ENCODE measurements at places on chromosomes 5 and 9. TPM values are rescaled to one million over a fixed set of nuclear protein-coding genes. Genes with fewer than 3 reads are reported as not detected.

Gene ELAVL2
- total RNA-seq = not detected

Gene CYLC2
- not detected for total RNA-seq

Gene SPEF2
- total RNA-seq = 17.8 TPM

Gene GGTA1
- not detected for total RNA-seq

Gene AFF4
- total RNA-seq = 40.3 TPM

Gene MTX3
- 17.2 TPM for total RNA-seq

Gene HDHD3
- 20.0 TPM for total RNA-seq

Gene TLR4
- total RNA-seq = 1.4 TPM

Gene BARHL1
- total RNA-seq = not detected
